ENCODE measurements at places on chromosomes 13 and 19. TPM values are rescaled to one million over a fixed set of nuclear protein-coding genes. Genes with fewer than 3 reads are reported as not detected.

ATXN8OS gene
- total RNA-seq: not detected

TTC9B gene
- total RNA-seq: not detected

NCCRP1 gene
- not detected for total RNA-seq

LCP1 gene
- total RNA-seq: under 0.01 TPM

BRSK1 gene
- total RNA-seq: 2.0 TPM

APOC4 gene
- total RNA-seq: not detected

ZNF85 gene
- 7.4 TPM for total RNA-seq

CYP2A7 gene
- not detected for total RNA-seq

FAM216B gene
- not detected for total RNA-seq

LILRB4 gene
- total RNA-seq: not detected

TDRD12 gene
- total RNA-seq: 0.09 TPM

C13orf42 gene
- total RNA-seq: not detected

LILRA2 gene
- not detected for total RNA-seq

KIR2DL4 gene
- not detected for total RNA-seq

SLC6A16 gene
- 0.09 TPM for total RNA-seq

ZBTB32 gene
- not detected for total RNA-seq

KLK3 gene
- total RNA-seq: not detected

SARS2 gene
- total RNA-seq: 15.0 TPM

CYP2A6 gene
- total RNA-seq: not detected

POP4 gene
- 111 TPM for total RNA-seq

LSR gene
- total RNA-seq: 0.27 TPM

OR7D2 gene
- total RNA-seq: not detected

CLEC17A gene
- not detected for total RNA-seq

LILRB2 gene
- not detected for total RNA-seq

ENOX1 gene
- total RNA-seq: 1.4 TPM

EPS8L1 gene
- 3.3 TPM for total RNA-seq

CSNK1A1L gene
- not detected for total RNA-seq

C19orf85 gene
- not detected for total RNA-seq

CALR3 gene
- not detected for total RNA-seq

EBI3 gene
- total RNA-seq: 0.18 TPM

NLRP7 gene
- total RNA-seq: not detected

LHB gene
- total RNA-seq: 0.19 TPM

NLRP11 gene
- total RNA-seq: not detected

P2RY11 gene
- total RNA-seq: 2.0 TPM

NPAS1 gene
- not detected for total RNA-seq

PDE4C gene
- total RNA-seq: 0.09 TPM

ERICH4 gene
- total RNA-seq: not detected

ICAM5 gene
- 0.56 TPM for total RNA-seq

CGB3 gene
- total RNA-seq: not detected

FAM98C gene
- total RNA-seq: 6.1 TPM

TSHZ3 gene
- total RNA-seq: 3.6 TPM

UTP14C gene
- 14.0 TPM for total RNA-seq

KLK10 gene
- under 0.01 TPM for total RNA-seq

CLDN10 gene
- total RNA-seq: not detected

KLK1 gene
- total RNA-seq: not detected

ZNF562 gene
- 27.2 TPM for total RNA-seq

CDX2 gene
- not detected for total RNA-seq

C5AR2 gene
- total RNA-seq: 0.09 TPM

PRX gene
- total RNA-seq: 1.1 TPM

ONECUT3 gene
- not detected for total RNA-seq

C5AR1 gene
- not detected for total RNA-seq

VSTM1 gene
- not detected for total RNA-seq

ZNF256 gene
- total RNA-seq: 3.6 TPM

LIPE gene
- 5.3 TPM for total RNA-seq

All from endothelial cell of coronary artery (primary cell).